ENCODE measurements at places on chromosomes 3 and 15.

- DNase-seq = no peak
These were observed 343.2 kb upstream of the UMPS start for GRCh38 chr3:124386996-124387595.

DNA sequence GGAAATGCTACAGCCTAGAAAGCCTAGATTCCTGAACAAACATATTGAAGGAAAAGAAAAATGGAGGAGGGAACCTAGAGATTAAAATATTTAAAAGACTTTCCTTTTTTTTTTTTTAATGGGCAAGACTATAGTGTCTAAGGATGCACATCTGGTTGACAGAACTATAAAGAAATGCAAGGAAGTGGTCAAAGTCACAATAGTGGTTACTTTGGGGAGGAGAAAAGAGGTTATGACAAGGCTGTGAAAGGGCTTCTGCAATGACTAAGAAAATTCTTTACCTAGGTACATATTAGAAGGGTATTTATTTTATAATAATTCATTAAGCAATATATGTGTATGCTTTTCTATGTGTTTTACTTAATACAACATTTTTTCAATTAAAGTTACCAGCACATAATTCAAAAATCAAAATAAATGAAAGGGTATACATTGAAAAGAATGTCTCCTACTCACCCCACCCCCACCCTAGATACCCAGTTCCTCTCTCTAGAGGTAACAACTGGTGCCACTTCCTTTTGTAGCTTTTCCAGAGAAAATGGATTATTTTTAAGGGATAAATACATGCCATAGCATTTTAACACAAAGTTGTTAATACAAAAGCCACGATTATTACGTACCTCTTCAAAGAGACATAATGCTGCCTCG, 70.1 kb downstream of the HERC1 start:
- no peak for DNase-seq

DNA sequence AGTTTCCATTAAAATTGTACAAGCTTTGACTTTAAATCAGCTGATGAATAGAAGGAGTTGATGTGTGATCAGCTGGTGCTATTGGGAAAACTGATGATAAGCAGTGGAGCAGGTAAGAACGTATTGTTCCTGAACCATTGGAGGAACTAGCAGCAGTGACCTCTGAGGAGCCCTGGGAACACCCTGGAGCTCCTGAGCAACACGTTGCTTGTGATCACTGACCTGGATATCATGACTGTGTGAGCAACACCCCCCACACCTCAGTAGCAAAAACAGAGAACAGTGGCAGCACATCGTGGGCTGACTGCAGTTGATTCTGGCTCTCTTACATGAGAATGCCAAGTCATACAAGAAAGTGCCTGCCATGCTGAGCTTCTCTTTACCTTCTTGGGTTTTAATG, 72.9 kb downstream of the BLM start:
- no peak for DNase-seq

GRCh38 chr3:11155341-11156025, 1.2 kb downstream of the HRH1 start:
- peak; percentile 7 for DNase-seq

DNA sequence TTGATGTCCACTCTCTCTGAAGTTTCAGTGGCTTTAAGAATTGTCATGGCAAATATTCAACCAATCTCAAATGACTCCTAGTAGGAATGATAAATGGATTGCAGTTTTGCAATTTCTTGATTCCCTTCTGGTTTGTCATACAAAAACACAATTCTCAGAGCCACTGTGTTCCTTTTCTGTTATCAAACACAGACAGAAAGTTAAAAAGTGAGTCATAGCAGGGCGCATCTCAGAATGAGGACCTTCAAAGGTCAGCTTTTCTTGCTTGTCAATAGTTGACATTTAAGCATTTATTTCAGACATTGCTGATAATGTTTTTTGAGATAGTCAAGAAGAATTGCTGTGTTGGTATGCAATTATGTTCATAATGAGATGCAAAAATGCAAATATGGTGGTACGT, 405.9 kb downstream of the NR2F2 start:
- DNase-seq = no peak

DNA sequence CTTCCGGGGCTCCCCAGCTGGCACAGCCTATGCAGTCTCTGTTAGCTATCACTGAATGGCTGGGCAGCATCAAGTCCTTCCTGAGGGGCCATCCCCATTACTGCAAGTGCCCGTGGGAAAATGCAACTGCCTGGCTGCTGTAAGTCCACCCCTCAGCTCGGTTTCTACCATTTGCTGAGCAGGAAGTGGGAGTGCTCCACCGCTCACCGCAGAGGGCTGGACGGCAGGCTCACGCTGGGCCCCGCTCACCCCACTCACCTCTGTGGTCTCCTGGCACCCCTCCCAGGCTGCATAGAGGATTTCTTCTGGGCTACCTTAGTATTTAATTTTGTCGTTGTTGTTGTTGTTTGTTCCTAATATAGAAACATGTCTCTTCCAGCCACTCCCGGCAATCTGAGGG, 270.2 kb downstream of the PLCL2 start:
- no peak for DNase-seq

GRCh38 chr15:91407269-91407889, 307.3 kb downstream of the SV2B start:
- DNase-seq = no peak

- peak; percentile 51 for DNase-seq
These were observed 2.2 kb downstream of the IGF1R start for GRCh38 chr15:98650417-98651035.

DNA sequence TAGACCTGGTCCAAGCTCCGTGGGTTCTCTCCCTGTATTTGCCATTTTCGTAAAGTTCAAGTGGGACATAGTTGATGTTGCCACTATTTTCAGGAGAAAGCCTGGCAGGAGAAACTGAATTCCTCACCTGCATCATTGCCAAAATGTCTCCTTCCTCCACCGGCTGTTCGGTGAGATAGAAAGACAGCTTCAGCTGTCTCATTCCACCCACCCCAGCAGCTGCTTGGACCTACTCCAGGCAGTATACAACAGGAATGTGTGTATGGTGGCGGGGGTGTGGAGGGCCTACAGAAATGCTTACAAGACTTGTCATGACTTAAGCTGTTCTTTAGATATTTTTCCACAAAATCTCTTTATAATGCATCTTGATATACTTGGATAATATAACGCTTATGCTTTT, 132.7 kb upstream of the RAP2B start:
- peak; percentile 78 for DNase-seq

DNA sequence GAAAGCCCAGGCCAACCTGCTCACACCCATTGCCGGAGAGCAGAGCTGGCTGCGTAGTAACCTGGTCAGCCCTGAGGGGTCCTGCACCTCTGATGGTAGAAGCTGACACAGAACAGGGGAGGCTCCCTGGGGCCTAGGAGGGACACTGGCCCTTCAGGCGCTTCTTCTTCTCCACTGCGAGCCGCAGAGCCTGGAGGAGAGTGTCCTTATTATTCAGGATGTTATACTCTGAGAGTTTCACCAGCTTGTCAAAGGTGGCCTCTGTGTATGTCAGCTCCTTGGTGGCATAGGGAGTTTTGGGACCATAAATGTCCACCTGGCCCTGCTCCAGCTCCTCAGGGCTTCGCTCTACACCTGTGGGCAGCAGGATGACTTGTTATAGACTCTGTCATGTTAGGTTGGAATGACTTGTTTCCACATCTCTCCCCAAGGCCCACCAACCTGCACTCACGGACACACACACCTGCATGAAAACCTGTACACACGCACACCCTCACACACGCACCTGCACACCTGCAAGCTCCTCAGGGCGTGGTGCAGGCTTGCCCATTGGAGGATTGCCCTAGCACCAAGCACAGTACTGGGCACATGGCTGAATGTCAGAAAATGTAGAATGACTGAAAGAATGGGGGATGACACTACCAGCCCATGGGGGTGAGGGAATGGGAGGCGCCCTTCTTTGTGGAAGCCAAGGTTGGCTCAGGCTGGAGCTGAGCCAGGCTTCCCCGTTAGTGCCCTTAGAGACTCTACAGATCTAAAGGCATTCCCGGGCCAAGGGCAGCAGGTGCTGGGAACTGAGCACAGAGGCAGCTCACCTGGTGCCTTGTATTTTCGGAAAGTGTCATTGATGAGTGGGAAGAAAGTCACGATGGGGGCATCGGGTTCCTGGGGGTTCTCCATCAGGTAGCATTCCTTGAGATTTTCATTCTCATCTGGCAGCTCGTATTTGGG, 11.5 kb upstream of the EHD4 start:
- DNase-seq = no peak

- no peak for DNase-seq
These were observed 3.2 kb upstream of the TBC1D23 start for GRCh38 chr3:100257586-100257985.

DNA sequence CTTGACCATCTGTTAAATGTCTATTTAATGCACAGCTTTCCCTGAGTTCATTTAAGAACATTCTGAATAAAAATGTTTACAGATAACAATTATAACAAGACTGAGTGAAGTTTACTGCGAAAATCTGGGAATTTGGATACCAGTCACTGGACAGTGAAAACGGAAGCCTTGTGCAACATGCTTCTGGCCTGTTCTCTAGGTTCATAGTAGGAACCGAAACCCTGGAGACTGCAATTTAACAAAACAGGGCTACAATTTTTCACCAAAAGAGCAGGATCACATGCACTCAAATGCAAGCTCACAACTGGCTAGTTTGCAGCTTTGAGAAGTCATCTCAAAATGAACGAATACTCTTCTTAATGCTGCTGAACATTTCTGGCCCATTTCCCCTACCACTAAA, 435.9 kb downstream of the NR2F2 start:
- DNase-seq = no peak

DNA sequence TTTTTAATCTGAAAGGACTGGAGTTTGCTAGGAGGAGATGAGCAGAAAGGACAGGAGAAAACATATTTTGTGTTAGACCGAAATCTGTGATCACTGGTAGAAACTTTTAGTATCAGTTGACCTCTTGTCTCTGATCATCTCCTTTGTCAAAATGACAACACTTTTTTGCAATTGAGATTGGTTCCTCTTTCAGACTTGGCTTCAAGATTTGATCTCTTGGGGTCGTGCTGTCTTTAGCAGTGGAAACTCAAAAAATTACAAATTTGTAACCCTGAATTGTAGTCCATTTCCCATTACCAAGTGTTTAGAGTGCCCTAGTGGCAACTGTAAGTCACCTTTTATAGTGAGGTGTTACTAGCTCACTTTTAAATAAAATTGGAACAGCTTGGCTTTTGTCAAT, 107.4 kb downstream of the KLHL25 start:
- no peak for DNase-seq

- no peak for DNase-seq
These were observed 26.6 kb downstream of the TFRC start for GRCh38 chr3:196055240-196055639.

- peak; percentile 6 for DNase-seq
These were observed 72.9 kb downstream of the CLASP2 start for GRCh38 chr3:33645060-33645647.

DNA sequence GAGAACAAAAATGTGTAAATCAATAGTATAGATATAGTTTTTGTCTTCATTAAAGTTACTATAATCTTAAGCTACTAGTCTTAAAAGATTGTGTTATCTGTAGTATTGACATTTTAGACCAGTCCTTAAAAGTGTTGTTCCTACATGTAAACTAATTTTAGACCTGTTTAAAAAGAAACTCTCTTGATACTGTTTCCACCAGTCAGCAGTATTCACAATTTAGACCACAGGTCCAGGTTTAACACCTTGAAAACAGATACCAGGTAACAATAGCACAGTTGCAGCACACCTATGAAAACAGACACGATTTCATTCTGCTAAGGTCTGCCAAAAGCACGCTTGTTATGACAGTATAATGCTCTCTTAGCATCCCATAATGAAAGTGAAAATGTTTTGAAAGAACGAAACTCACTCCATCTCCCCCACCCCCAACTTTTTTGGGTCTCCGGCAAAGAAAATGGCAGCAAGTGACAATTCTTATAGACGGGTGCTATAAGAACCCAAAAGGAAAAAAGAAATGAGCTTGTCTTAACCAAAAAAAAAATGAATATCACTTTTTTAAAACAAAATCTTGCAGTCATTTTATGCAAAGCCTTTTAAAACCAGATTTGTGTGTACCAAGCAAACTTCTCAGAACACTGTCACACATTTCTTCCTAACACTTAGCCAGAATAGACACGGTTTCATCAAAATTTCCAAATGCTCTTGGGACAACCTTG, 1.6 kb downstream of the EIF4E3 start:
- DNase-seq = no peak

GRCh38 chr3:50264383-50264963, 4.5 kb upstream of the SEMA3B start:
- DNase-seq = no peak

- no peak for DNase-seq
These were observed 34.6 kb downstream of the BTD start for GRCh38 chr3:15636028-15636709.

- no peak for DNase-seq
These were observed 42.7 kb downstream of the METTL6 start for GRCh38 chr3:15384510-15385237.

DNA sequence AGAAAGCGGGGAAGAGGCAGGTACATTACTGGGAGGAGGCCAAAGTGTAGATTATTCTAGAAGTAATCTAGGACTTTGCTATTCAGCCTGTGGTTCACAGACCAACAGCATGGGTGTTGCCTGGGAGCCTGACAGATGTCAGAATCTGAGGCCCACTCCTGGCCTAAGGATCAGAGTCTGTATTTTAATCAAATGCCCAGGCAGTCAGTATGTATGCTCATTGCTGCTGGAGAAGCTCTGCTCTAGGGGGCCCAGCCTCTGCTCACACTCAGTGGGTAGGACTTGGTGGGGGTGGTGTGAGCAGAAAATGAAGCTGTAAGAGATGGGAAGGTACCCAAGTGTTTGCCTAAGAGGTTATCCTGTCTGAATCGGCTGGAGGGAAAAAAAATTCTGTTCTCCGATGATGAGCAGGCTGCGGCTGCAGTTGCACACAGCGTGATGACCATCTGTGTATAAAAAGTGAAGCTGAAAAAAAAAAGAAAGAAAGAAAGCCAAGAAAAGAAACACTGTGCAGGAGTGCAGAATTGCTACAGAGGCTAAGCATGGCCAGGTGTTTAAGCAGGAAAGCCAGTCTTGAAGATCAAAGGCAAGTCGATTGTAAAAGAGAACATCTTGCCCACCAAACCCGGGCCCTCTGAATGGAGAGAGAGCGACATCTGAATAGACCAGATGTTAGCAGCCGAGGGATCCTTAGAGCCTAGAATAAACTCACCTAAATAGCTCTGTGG, 65.2 kb downstream of the EIF4E3 start:
- no peak for DNase-seq

DNA sequence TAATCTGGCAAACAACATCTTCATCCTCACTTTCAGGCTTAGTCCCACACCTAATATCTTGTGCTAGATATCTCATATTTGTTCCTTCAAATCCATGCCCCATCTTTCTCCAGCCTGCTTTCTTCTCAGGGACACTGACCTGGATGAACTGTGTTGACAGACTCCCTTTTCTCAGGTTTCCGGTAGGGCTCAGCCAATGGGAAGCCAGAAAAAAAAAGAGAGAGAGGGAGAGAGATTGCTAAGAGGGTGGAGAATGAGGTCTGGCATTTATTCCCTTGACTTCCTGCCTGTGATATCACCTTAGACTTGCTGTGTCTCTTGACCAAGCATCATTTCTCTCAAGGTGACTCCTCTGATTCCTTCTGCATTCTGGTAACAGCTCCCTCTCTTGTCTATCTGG, 145.6 kb upstream of the ABI3BP start:
- DNase-seq = no peak

Data from erythroblast (primary cell).